ENCODE measurements at places on chromosomes 13 and 19. TPM values are rescaled to one million over a fixed set of nuclear protein-coding genes. Genes with fewer than 3 reads are reported as not detected.
A peak's percentile ranks its signal among the peaks of the same experiment; 100 is the strongest.

DNA sequence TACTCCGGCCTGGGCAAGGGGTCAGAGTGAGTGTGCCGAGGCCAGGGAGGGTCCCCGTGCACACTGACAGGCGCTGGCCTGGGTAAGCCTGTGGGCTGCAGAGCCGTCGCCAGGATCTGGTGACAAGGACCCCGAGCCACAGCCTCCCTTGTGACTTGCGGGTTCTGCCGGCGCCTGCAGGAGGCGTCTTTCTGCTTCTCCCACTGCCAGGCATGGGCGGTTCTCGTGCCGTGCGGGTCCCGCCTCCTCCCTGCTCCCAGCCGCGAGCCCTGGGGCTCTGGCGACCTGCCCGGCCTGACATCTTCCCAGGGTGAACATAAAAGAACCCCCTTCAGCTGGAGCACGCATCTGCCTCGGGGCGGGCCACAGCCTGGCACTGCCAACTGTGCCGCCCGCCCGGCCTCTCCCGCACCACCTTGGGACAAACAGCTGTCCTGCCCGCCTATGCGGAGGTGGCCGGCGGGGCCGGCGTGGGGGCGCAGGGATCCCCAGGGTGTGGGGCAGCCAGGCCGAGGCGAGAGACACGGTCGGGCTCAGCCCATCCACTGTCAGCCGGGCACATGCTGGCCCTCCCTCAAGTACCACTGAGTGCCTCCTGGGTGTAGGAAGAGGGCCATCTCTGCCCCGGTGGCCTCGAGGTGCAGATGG lies 1.5 kb upstream of the HCN2 start:
- H3K36me3 ChIP-seq, result no peaks in the 10 kb centered on the region
- peak overlapping the region; percentile 78 for H3K4me3 ChIP-seq
- DNase-seq, result peak; percentile 65
- peaks cover 62% of the 10 kb centered on the region for H3K27me3 ChIP-seq

GRCh38 chr19:5534787-5535586 lies 32.8 kb downstream of the TINCR start:
- peak; percentile 52 for DNase-seq
- peaks cover 24% of the 10 kb centered on the region for H3K4me1 ChIP-seq
- H3K27ac ChIP-seq, result no peak overlapping the region
- no peaks in the 10 kb centered on the region for H3K27me3 ChIP-seq
- peaks cover 4% of the 10 kb centered on the region for H3K36me3 ChIP-seq

GRCh38 chr13:43005460-43006236 lies 13.6 kb upstream of the EPSTI1 start:
- no peaks in the 10 kb centered on the region for H3K36me3 ChIP-seq
- H3K4me1 ChIP-seq, result peaks cover 15% of the 10 kb centered on the region
- no peaks in the 10 kb centered on the region for H3K27me3 ChIP-seq
- DNase-seq, result no peak
- no peak overlapping the region for H3K27ac ChIP-seq

GRCh38 chr13:53020764-53021335 lies 7.8 kb upstream of the OLFM4 start:
- no peaks in the 10 kb centered on the region for H3K4me1 ChIP-seq
- H3K27ac ChIP-seq, result no peak overlapping the region
- H3K36me3 ChIP-seq, result no peaks in the 10 kb centered on the region
- H3K27me3 ChIP-seq, result peaks cover 2% of the 10 kb centered on the region
- no peak for DNase-seq
- no peak overlapping the region for H3K4me3 ChIP-seq

DNA sequence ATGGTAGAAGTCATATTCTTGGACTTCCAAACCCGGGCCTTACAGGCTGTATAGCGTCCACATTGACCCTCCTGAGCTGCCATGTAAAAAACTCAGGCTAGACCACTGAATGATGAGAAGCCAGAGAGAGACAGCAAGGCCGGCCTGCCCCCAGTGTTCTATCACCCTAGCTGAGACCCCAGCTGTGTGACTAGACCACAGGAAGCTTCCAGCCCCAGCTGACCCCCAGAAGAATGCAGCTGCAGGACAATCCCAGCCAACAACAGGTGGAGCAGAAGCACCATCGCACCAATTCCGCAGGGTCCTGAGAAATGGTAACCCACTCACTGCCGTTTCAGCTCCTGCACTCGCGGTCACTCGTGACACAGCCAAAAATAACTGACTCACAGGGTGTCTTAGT lies 2.9 kb upstream of the ATP11A start:
- H3K4me3 ChIP-seq, result peak overlapping the region; percentile 85
- peaks cover 28% of the 10 kb centered on the region for H3K4me1 ChIP-seq
- no peaks in the 10 kb centered on the region for H3K27me3 ChIP-seq
- no peak overlapping the region for H3K27ac ChIP-seq

GRCh38 chr19:19900139-19900728 lies 512 bp upstream of the ZNF93 start:
- H3K27ac ChIP-seq, result peak overlapping the region; percentile 100
- DNase-seq, result no peak
- H3K36me3 ChIP-seq, result peaks cover 75% of the 10 kb centered on the region

Gene LMTK3
- total RNA-seq, result 3.3 TPM

GRCh38 chr19:9041023-9041422 lies 30.8 kb upstream of the MUC16 start:
- no peak overlapping the region for H3K27ac ChIP-seq
- no peak for DNase-seq
- no peaks in the 10 kb centered on the region for H3K4me1 ChIP-seq
- H3K36me3 ChIP-seq, result no peaks in the 10 kb centered on the region
- no peak overlapping the region for H3K4me3 ChIP-seq
- peaks cover 27% of the 10 kb centered on the region for H3K27me3 ChIP-seq

- H3K36me3 ChIP-seq, result peaks cover 4% of the 10 kb centered on the region
- H3K27me3 ChIP-seq, result no peaks in the 10 kb centered on the region
- H3K4me3 ChIP-seq, result no peak overlapping the region
- H3K4me1 ChIP-seq, result no peaks in the 10 kb centered on the region
- H3K27ac ChIP-seq, result no peak overlapping the region
Observed at GRCh38 chr19:18128044-18128443, 24.9 kb upstream of the PIK3R2 start.

Gene KCNRG
- total RNA-seq, result 1.4 TPM

DNA sequence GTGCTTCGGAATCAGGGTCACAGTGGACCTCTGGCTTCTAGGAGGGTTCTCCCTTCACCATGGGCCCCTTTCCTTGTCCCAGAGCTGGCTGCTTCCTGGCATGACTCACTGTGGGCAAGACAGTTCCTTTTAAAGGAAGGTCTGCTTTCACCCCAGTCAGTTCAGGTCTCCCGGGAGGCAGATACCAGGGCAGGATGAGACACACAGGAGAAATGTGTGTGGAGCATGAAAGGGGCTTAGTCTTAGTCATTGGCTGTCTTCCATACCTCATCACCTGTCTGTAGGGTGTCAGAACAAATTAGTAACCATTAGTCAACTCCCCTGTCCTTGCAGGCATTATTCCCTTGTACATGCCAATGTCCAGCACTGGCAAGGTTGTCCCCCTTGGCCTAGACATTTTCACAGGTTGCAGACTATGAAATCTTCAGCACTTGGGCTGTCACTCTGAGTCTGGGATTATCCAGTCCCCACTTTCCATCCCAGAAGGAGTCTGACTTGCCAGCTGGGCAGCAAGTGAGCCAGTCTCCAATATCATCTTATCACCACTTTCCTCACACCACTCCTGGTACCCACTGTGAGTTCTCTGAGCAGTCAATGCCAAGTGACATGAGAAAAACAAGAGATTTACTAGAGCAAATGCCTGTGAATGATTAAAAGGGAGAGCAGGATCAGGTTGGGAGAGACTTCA lies 76.8 kb upstream of the MEDAG start:
- peaks cover 19% of the 10 kb centered on the region for H3K4me1 ChIP-seq
- no peak overlapping the region for H3K4me3 ChIP-seq
- no peak for DNase-seq

Gene POU2F2
- 2.5 TPM for total RNA-seq

Gene PPP1R13L
- total RNA-seq, result 8.2 TPM

Gene DIAPH3
- total RNA-seq, result 17.3 TPM

DNA sequence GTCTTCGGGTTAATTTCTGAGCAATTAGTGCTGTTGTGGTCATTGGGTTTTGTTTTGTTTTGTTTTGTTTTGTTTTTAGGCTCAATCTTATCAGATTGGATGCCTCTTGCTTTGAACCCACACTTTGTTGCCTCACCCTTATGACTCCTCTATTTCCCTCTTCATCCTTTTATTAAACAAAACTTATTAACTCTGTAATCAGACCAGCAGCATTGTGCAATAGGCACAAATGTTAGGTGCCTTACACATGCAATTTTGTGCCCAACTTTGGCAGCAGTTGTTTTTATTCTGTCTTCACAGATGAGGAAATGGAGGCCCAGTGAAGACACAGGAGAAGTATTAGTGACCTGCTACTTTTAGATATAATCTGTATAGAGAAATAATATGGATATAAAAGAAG lies 377.7 kb downstream of the KCNRG start:
- H3K4me3 ChIP-seq, result no peak overlapping the region
- peaks cover 14% of the 10 kb centered on the region for H3K4me1 ChIP-seq
- no peak overlapping the region for H3K27ac ChIP-seq
- peaks cover 4% of the 10 kb centered on the region for H3K36me3 ChIP-seq

DNA sequence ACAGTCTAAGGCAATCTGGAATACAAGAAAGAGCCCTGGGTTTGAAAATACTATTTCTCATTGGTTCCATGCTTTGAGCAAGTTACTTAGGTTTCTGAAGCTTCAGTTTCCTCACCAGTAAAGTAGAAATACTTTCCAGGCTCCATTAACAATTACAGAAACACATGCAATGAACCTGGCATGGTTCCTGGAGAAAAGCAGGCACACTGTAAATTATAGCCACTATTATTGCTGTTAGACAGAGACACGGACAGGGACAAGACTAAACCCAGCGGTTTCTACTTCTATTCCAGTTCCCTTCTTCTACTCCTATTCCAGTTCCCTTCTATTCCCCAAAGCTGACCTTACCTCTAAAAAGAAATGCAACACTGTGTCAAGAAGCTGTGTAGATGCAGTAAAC lies 41.2 kb downstream of the MIPEP start:
- peaks cover 3% of the 10 kb centered on the region for H3K36me3 ChIP-seq
- no peaks in the 10 kb centered on the region for H3K27me3 ChIP-seq
- no peak overlapping the region for H3K27ac ChIP-seq
- no peak for DNase-seq

Gene PCP2
- total RNA-seq, result not detected

Gene BCL3
- 2.2 TPM for total RNA-seq

- no peaks in the 10 kb centered on the region for H3K27me3 ChIP-seq
- H3K36me3 ChIP-seq, result no peaks in the 10 kb centered on the region
- no peak for DNase-seq
- no peak overlapping the region for H3K27ac ChIP-seq
Observed at GRCh38 chr13:68291595-68291994, 1061.5 kb upstream of the PCDH9 start.

DNA sequence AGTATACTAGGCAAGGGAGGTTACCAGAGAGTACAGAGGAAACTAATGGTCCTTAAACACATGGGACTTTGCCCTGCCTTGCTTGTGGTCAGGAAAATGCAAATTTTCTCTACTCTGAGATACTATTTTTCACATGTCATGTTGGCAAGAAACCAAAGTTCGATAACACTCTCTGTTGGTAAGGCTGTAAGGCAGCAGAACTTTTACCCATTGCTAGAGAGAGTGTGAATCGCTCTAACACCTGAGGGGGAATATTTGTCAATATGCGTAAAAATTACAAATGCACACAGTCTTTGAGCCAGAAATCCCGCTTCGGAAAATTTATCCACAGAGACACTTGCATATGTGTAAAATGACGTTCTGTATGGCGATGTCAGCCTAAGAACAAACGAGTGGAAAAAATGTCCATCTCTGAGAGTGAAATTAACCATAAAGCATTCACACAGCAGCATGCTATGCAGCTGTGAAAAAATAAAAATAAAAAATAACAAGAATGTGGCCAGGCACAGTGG lies 9.5 kb upstream of the RFX1 start:
- DNase-seq, result no peak
- H3K36me3 ChIP-seq, result no peaks in the 10 kb centered on the region
- H3K4me1 ChIP-seq, result no peaks in the 10 kb centered on the region

GRCh38 chr13:42048684-42049453 lies 421 bp downstream of the DGKH start:
- peak; percentile 66 for DNase-seq
- H3K4me3 ChIP-seq, result peak overlapping the region; percentile 92
- peak overlapping the region; percentile 43 for H3K27ac ChIP-seq
- no peaks in the 10 kb centered on the region for H3K36me3 ChIP-seq
- H3K4me1 ChIP-seq, result peaks cover 20% of the 10 kb centered on the region

- no peaks in the 10 kb centered on the region for H3K36me3 ChIP-seq
- H3K4me3 ChIP-seq, result no peak overlapping the region
- H3K27me3 ChIP-seq, result no peaks in the 10 kb centered on the region
- H3K27ac ChIP-seq, result no peak overlapping the region
- peaks cover 9% of the 10 kb centered on the region for H3K4me1 ChIP-seq
- no peak for DNase-seq
Observed at GRCh38 chr13:35693134-35693784, 216.8 kb upstream of the MAB21L1 start.

DNA sequence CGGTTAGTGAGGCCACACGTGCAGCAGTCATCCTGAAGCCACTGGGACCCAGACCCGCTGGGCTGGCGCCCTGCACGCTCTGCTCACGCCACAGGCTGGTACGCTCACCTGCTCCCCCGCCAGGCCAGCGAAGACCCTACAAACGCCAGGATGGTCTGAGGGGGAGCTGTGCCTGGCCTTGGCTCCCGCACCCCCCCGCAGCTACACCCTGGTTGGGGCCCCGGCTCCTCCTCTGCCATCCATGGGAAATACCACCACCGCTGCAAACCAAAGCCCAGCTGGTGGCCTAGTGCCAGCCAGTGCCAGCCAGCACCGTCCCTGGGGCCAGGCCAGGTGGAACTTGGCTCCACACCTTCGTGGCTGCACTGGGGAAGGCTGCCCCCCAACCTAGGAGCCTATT lies 23.3 kb upstream of the CACTIN start:
- H3K27me3 ChIP-seq, result no peaks in the 10 kb centered on the region
- no peaks in the 10 kb centered on the region for H3K4me1 ChIP-seq

GRCh38 chr13:24615114-24615513 lies 65.1 kb upstream of the ATP12A start:
- peak overlapping the region; percentile 1 for H3K27ac ChIP-seq
- no peaks in the 10 kb centered on the region for H3K27me3 ChIP-seq
- no peak for DNase-seq
- peaks cover 19% of the 10 kb centered on the region for H3K4me1 ChIP-seq
- H3K36me3 ChIP-seq, result no peaks in the 10 kb centered on the region
- no peak overlapping the region for H3K4me3 ChIP-seq

- DNase-seq, result no peak
- no peak overlapping the region for H3K27ac ChIP-seq
- no peaks in the 10 kb centered on the region for H3K27me3 ChIP-seq
- peaks cover 3% of the 10 kb centered on the region for H3K36me3 ChIP-seq
Observed at GRCh38 chr13:33284031-33284430, 1.5 kb downstream of the STARD13 start.

DNA sequence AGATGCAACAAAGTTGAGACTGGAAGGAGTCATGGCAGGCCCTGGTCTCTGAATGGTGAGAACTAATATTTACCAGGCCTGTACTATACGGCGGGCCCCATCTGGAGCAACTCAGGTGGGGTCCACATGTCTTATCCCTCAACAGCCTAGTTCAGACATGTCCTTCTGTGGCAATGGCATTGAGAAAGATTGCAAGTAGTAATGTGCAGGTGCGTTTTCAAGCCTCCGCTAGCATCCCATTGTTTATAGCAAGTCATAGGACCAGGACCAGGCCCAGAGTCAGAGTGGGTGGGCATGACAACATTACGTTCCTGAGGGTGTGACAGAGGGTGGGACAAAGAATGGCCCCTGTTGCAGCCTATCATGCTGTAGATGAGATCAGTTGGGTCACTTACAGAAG lies 541.1 kb downstream of the EFNB2 start:
- no peak overlapping the region for H3K27ac ChIP-seq
- DNase-seq, result no peak
- peaks cover 6% of the 10 kb centered on the region for H3K36me3 ChIP-seq
- no peaks in the 10 kb centered on the region for H3K27me3 ChIP-seq

Gene APOC4
- total RNA-seq, result not detected

- H3K4me3 ChIP-seq, result peak within 1 kb of the TSS; percentile 42
- H3K4me1 ChIP-seq, result peaks cover 10% of the 10 kb centered on the region
- H3K36me3 ChIP-seq, result no peaks in the 10 kb centered on the region
- H3K27me3 ChIP-seq, result peaks cover 96% of the 10 kb centered on the region
- no peak for DNase-seq
- H3K27ac ChIP-seq, result no peak within 1 kb of the TSS
Observed at GRCh38 chr19:3029065-3029923, at the start of gene TLE2. Gene TLE2 (minus strand): TSS chr19:3029280. CDS start chr19:3028904, 376 bp downstream.
